CMK (cell line): ENCODE measurements at places on chromosomes 4 and X.

DNA sequence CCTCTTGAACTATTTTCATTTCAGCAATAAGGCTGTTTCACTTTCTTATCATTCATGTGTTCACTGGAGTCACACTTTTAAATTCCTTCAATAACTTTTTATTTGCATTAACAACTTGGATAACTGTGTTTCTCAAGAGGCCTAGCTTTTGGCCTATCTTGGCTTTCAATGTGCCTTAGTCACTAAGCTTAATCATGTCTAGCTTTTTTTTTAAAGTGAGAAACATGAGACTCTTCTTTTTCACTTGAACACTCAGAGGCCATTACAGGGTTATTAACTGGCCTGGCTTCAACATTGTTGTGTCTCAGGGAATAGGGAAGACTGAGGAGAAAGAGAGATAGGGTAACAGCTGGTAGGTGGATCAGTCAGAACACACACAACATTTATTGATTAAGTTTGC, 64.0 kb upstream of the VCX2 start:
- DNase-seq = no peak

DNA sequence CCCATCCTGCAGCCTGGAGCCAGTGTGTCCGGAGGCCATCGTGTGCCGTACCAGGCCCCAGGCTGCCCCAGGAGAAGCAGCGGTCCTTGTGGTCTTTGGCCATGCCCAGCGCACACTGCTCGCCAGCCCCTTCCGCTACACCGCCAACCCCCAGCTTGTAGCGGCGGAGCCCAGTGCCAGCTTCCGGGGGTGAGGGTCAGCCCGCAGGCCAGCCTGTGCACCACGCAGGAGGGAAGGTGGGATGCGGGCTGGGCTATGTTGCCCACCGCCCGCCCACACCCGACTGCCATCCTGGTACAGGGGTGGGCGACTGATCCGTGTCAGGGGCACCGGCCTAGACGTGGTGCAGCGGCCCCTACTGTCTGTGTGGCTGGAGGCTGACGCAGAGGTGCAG, 7.6 kb upstream of the SRPK3 start:
- no peak for DNase-seq

GRCh38 chr4:14478504-14478903, 523.8 kb upstream of the CPEB2 start:
- no peak for DNase-seq

- DNase-seq = no peak
Observed at GRCh38 chrX:724256-724655, 93.7 kb downstream of the SHOX start.

- DNase-seq = no peak
Observed at GRCh38 chrX:51889851-51890250, 3.6 kb upstream of the MAGED1 start.

DNA sequence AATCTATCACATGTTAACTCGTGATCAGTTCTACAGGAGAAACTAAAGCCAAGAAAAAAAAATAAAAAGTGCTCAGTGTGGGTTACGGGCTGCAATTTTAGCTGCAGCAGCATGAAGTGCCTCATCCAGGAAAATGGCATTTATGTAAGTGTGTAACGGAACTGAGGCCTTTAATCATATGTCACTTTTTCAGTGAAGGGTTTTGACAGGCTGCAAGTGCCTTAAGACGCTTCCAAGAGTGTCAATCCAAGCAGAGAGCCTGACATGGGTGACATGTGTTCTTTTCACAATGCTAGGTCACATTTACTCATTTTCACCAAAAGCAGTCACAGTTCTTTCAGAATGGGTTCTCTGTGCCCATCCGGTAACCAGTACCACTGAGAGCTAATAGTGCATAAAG, 604.6 kb downstream of the RAB28 start:
- no peak for DNase-seq

DNA sequence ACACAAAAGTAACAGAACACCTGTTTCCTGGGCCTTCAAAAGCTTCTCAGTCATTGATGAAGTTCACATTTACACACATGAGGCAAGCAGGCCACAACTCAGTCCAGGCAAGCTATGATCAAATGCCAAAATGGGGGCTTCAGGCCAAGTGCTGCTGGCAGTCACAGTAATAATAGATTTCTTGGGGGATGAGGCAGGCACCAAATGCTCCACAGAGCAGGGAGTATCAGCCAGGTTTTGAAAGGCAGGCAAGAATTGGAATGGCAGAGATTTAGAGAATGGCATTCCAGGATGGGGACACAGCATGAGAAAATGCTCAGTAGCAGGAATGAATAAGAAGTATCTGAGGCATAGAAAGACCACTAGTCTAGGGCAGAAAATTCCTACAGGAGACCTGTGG, 52.8 kb downstream of the GRIA3 start:
- DNase-seq = no peak

DNA sequence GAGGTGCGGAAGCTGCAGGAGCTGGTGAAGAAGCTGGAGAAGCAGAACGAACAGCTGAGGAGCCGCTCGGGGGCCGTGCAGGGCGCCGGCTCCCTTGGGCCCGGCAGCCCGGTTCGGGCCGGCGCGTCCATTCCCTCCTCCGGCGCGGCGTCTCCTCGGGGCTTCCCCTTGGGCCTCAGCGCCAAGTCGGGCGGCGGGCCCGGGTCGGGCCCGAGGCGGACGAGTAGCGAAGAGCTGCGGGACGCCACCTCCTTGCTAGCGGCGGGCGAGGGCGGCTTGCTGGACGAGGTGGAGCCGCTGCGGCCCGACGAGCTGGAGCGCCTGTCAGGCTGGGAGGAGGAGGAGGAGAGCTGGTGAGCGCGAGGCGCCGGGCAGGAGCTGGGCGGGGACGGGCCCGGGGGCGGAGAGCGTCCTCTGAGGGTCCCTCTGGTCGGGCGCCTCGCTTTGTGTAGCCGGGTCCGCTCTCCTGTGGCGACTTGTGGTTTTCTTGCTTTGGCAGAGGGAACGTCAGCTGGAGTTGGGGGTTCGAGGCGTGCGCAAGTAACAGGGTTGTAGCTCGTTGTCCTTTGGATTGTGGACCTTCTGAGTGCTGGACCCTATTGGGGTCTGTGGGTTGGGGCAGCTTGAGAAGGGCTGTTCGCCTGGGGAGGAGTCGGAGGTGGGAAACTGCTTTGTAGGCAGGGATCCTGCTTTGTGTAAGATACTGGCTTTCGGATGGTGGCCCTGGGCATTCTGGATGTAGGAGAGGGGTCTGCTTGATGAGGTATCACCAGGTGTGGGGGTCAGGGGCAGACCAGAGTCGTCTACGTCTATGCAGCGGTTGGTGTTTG, 662 bp downstream of the SLAIN2 start:
- no peak for DNase-seq

GRCh38 chrX:14354521-14354920, 174.8 kb upstream of the GLRA2 start:
- no peak for DNase-seq
